GM23248 (cell line): ENCODE measurements at places on chromosomes 16 and 17. TPM values are rescaled to one million over a fixed set of nuclear protein-coding genes. Genes with fewer than 3 reads are reported as not detected.
A peak's percentile ranks its signal among the peaks of the same experiment; 100 is the strongest.

- no peak for DNase-seq
- no peak overlapping the region for H3K27ac ChIP-seq
- H3K4me1 ChIP-seq: no peaks in the 10 kb centered on the region
- no peaks in the 10 kb centered on the region for H3K36me3 ChIP-seq
- no peak overlapping the region for H3K4me3 ChIP-seq
These were observed 140.3 kb downstream of the SLC39A11 start for GRCh38 chr17:72952220-72952619.

- DNase-seq: no peak
- H3K27ac ChIP-seq: no peak overlapping the region
- peaks cover 10% of the 10 kb centered on the region; the same call in 1 of the 2 replicates for H3K36me3 ChIP-seq
- no peaks in the 10 kb centered on the region for H3K27me3 ChIP-seq
These were observed 77.6 kb downstream of the PLD6 start for GRCh38 chr17:17128476-17129075.

NPIPA7 gene
- 6.4 and 13.6 TPM in 2 replicates for total RNA-seq

DNA sequence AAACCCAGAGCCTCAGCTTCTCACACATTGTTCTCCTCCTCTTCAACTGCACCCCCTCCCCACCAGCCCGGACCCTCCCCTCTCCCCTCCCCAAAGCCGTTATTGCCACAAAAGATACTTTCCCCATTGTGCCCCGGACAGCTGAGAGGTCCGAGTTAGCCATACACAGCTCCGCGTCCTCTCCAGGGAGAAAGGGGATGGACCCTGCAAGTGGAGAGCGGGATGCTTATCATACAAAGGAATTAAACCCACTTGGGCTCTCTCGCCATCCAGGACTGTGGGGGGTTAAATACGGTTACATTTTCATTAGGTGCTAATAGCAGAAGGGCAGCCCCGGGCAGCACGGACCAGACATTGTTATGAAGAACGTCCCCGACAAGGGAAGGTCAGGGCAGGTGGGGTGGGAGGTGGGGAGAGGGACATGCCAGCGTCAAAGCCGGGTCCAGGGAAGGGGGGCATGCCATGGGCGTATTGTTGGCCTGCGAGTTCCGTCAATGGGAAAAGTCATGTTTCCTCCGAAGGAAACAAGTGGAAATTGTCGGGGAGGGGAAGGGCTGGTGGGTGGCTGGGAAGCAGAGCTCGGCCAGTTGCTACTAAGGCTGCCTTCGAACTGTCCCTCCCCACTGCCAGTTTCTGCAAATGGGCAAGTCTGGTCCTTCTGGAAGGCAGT, 99.1 kb downstream of the SOX9 start:
- H3K27ac ChIP-seq: no peak overlapping the region
- no peak overlapping the region for H3K4me3 ChIP-seq
- peaks cover 37% of the 10 kb centered on the region for H3K27me3 ChIP-seq
- no peaks in the 10 kb centered on the region for H3K36me3 ChIP-seq
- DNase-seq: no peak

GRCh38 chr16:57145046-57146021, 40.5 kb downstream of the PSME3IP1 start:
- H3K36me3 ChIP-seq: no peaks in the 10 kb centered on the region
- no peak overlapping the region for H3K27ac ChIP-seq
- H3K4me1 ChIP-seq: peaks cover 13% of the 10 kb centered on the region

PRR11 gene
- 5.9 and 6.4 TPM in 2 replicates for total RNA-seq

TMEM220 gene
- total RNA-seq: 0.54 and 5.6 TPM in 2 replicates

MT1M gene
- 3.8 and 8.2 TPM in 2 replicates for total RNA-seq

CA5A gene
- not detected in 2 replicates for total RNA-seq

CDH8 gene
- not detected in 2 replicates for total RNA-seq

CUEDC1 gene
- 11.1 and 18.8 TPM in 2 replicates for total RNA-seq

CACNG5 gene
- total RNA-seq: not detected in 2 replicates

DNA sequence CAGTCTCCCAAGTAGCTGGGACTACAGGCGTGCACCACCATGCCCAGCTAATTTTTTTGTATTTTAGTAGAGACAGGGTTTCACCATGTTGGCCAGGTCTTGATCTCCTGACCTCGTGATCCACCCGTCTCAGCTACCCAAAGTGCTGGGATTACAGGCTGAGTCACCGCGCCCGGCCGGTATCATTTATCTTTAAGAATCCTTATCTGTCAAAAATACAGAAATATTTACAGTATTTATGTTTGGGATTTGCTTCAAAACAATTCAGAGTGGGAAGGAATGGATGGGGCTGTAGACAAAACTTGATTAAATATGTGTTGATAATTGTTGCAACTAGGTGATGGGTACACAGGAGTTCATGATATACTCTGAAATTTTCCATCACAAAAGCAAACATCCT, 2.9 kb downstream of the BECN1 start:
- H3K27ac ChIP-seq: no peak overlapping the region
- no peak for DNase-seq
- no peak overlapping the region for H3K4me3 ChIP-seq
- H3K27me3 ChIP-seq: no peaks in the 10 kb centered on the region
- H3K36me3 ChIP-seq: peaks cover 43% of the 10 kb centered on the region
- peaks cover 25% of the 10 kb centered on the region for H3K4me1 ChIP-seq

DNA sequence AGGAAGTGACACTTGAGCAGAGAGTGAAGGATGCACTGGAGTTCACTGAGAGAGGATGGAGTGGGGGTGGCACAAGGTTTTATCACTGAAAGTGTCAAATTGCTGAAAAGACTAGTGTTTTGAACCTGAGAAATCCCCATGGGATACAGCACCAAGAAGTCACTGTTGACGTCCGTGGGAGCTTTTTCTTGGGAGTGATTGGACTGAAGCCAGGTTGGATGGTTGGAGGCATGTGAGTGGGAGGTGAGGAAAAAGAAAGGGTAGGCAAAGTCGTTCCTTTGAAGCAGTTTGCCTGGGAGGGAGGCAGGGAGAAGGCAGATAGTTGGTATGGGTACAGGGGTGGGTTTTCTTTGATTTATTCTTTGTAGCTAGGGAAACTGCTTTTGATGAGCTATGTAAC, 39.9 kb upstream of the SDK2 start:
- H3K27me3 ChIP-seq: no peaks in the 10 kb centered on the region
- H3K4me1 ChIP-seq: no peaks in the 10 kb centered on the region
- H3K36me3 ChIP-seq: no peaks in the 10 kb centered on the region
- H3K27ac ChIP-seq: no peak overlapping the region
- no peak for DNase-seq

GRCh38 chr17:77884967-77885641, 73.4 kb upstream of the TNRC6C start:
- no peak overlapping the region for H3K27ac ChIP-seq
- peaks cover 18% of the 10 kb centered on the region for H3K27me3 ChIP-seq
- no peaks in the 10 kb centered on the region for H3K36me3 ChIP-seq
- H3K4me3 ChIP-seq: no peak overlapping the region

- peaks cover 5% of the 10 kb centered on the region for H3K4me1 ChIP-seq
- H3K27me3 ChIP-seq: no peaks in the 10 kb centered on the region
- no peak overlapping the region for H3K27ac ChIP-seq
- no peak for DNase-seq
These were observed 1.5 kb downstream of the GAA start for GRCh38 chr17:80102664-80103448.

CCDC43 gene
- 25.7 and 31.0 TPM in 2 replicates for total RNA-seq

GRCh38 chr17:2936771-2937321, 126.6 kb downstream of the OR1D5 start:
- H3K27ac ChIP-seq: no peak overlapping the region
- no peaks in the 10 kb centered on the region for H3K27me3 ChIP-seq
- no peaks in the 10 kb centered on the region for H3K36me3 ChIP-seq
- H3K4me1 ChIP-seq: no peaks in the 10 kb centered on the region
- H3K4me3 ChIP-seq: no peak overlapping the region

DNA sequence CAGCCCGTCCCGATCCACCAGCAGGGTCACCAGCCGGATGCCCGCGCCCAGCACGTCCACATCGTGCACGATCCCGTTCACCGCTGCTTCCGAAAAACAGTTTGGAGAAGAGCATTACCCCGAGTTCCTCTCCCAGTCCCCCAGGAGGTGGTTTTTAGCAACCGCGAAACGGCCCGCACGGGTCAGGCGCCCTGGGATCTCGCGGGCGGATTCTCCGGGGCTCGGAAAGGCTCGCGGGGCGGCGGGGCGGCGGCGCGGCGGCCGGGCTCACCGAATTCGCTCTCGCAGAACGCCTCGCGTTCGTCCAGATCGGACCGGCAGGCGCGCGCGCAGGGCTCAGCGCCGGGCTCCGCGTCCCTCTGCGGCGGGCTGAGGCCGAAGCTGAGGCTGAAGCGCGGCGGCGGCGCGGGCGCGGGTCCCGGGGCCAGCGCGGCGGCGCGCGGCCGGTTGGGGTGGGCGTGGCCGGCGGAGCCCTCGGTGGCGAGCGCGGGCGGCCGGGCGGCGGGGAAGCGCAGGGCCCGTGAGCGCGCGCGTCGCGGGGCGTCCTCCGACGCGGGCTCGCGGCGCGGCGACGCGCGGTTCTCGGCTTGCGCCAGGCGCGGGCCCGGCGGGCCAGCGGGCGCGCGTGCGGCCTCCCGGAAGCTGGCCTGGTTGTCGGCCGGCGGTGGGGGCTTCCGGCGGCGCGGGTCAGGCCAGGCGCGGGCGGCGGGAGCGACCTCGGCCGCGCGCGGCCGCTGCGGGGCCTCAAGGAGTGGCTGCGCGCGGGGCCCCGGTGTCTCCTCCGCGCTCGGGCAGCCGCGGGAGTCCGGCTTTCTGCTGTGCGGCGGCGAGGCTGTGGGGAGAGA, 2.9 kb downstream of the C17orf58 start:
- H3K4me3 ChIP-seq: peak overlapping the region; percentile 91
- peaks cover 10% of the 10 kb centered on the region for H3K4me1 ChIP-seq
- peak overlapping the region; percentile 83 for H3K27ac ChIP-seq
- H3K36me3 ChIP-seq: no peaks in the 10 kb centered on the region
- DNase-seq: peak; percentile 93
- H3K27me3 ChIP-seq: no peaks in the 10 kb centered on the region

DNA sequence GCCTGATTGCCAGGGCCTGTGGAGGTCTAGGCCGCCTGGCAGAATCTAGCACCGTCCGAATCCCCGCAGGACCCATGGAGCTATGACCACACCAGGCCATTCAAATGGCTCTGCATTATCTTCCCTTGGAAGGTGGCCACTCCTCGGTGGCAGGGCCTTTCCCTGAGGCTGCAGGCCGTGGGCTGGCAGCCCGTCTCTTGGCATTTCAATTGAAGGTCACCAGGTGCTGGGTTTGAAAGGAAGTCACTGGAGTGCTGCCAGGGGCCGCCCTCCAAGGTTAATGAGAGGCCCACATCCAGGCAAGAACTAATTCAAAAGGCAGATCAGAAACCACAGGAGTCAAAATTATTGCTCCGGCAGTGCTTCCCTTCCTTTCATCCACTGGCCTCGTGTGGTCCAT, 27.7 kb upstream of the CACNG5 start:
- no peaks in the 10 kb centered on the region for H3K4me1 ChIP-seq
- DNase-seq: no peak

DNA sequence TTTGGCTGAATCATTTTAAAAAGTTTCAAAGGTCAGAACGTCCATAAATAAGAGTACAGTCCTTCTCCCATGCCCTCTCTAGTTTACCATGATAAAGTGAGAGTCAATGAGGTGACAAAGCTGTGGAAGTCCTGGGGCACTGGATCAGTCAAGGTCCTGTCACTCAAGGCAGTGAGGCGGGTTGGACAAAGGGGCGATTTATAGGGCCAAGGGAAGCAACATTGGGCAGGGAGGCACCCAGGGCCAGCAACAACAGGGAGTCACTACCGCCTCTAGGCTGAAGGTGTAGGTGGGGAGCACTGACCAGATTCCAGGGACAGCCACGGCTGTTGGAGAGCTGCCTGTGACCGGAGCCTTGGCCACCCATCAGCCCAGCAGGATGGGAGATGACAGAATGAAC, 28.6 kb upstream of the DYNLL2 start:
- DNase-seq: no peak
- no peak overlapping the region for H3K27ac ChIP-seq
- H3K36me3 ChIP-seq: no peaks in the 10 kb centered on the region
- H3K4me3 ChIP-seq: no peak overlapping the region
- H3K27me3 ChIP-seq: peaks cover 20% of the 10 kb centered on the region
- H3K4me1 ChIP-seq: no peaks in the 10 kb centered on the region

GRCh38 chr17:40177275-40177874, at the start of gene RAPGEFL1:
RAPGEFL1 (plus strand) TSS chr17:40177470; CDS start chr17:40177862, 392 bp downstream.
- H3K4me1 ChIP-seq: peaks cover 23% of the 10 kb centered on the region
- peak; percentile 84 for DNase-seq
- peak within 1 kb of the TSS; percentile 72 for H3K4me3 ChIP-seq

RAC3 gene
- 5.4 and 7.9 TPM in 2 replicates for total RNA-seq

ALG1 gene
- 34.1 and 36.5 TPM in 2 replicates for total RNA-seq

GRCh38 chr17:47705536-47706530, 11.9 kb downstream of the TBKBP1 start:
- H3K4me3 ChIP-seq: no peak overlapping the region
- no peaks in the 10 kb centered on the region for H3K27me3 ChIP-seq
- H3K27ac ChIP-seq: no peak overlapping the region
- no peaks in the 10 kb centered on the region for H3K36me3 ChIP-seq
- no peak for DNase-seq
- no peaks in the 10 kb centered on the region for H3K4me1 ChIP-seq

CTRB1 gene
- total RNA-seq: not detected in 2 replicates

ABCC3 gene
- 28.3 and 32.0 TPM in 2 replicates for total RNA-seq

OR4D1 gene
- not detected in 2 replicates for total RNA-seq

- no peak overlapping the region for H3K4me3 ChIP-seq
- no peaks in the 10 kb centered on the region; the same call in 1 of the 2 replicates for H3K27me3 ChIP-seq
- no peak for DNase-seq
These were observed 57.7 kb upstream of the KDM8 start for GRCh38 chr16:27145630-27146029.

- peak; percentile 81 for DNase-seq
- H3K27ac ChIP-seq: peak overlapping the region; percentile 13; the same call in 1 of the 2 replicates
- H3K27me3 ChIP-seq: no peaks in the 10 kb centered on the region
- no peak overlapping the region for H3K4me3 ChIP-seq
- peaks cover 47% of the 10 kb centered on the region for H3K4me1 ChIP-seq
- H3K36me3 ChIP-seq: no peaks in the 10 kb centered on the region
These were observed 36.9 kb downstream of the SNTB2 start for GRCh38 chr16:69223882-69224281.

DNA sequence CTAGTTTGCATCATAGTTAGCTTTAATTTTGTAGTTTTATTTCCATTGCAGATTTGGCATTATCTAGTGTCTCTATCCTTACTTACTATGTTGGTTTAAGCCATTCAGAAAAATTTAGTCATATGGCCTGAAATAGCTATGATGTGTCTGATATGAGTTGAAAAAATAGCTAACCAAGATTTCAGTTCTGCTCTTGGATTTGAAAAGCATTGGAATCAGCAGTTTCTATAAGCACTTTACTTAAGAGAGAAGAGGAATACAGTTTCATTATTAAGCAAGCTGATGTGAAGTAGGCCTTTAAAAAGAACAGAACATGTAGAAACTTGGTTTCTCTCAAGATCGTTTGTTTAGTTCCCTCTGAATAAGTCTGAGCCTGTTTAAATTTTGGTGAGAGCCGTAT, 25.9 kb downstream of the LPCAT2 start:
- peaks cover 20% of the 10 kb centered on the region for H3K4me1 ChIP-seq
- no peak overlapping the region for H3K4me3 ChIP-seq
- no peak overlapping the region for H3K27ac ChIP-seq
- no peaks in the 10 kb centered on the region for H3K27me3 ChIP-seq
- H3K36me3 ChIP-seq: no peaks in the 10 kb centered on the region; the same call in 1 of the 2 replicates
- DNase-seq: no peak
